ENCODE measurements at places on chromosomes 3 and 15.

- DNase-seq = no peak
These were observed 11.4 kb downstream of the GPR87 start for GRCh38 chr3:151305060-151305774.

- DNase-seq = no peak
These were observed 35.4 kb upstream of the TMEM158 start for GRCh38 chr3:45261333-45262110.

DNA sequence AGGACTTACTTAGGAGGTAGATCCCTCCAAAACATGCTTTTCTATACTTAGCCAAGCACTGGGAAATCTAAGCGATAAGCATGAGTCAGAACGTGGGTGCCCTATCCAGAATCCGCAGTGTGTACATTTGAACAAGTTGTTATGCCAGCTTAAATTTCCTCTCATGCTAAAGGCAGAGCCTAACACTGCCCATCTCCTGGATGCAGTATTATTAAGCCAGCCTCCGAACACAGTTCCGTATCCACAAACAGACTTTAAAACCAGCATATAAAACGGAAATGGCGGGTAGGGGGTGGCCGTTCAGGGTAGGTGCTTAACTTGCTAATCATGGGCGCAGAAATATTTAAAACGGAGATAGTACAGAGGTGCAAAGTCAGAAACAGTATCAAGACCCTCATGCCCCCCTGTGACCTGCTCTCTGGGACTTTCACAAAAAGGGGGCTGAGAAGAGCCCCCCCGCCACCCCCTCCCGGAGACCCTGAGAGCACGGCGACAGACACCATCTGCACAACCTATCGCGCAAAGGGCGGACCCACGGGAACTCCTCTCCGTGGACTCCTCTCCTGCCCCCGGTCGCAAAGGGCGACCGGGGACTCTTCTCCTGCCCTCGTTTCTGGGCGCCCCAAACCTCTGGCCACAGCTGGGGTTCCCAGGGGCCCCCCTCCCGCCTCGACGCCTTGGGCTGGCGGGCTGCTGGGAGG is 889 bp upstream of the LRRIQ4 start:
- no peak for DNase-seq

DNA sequence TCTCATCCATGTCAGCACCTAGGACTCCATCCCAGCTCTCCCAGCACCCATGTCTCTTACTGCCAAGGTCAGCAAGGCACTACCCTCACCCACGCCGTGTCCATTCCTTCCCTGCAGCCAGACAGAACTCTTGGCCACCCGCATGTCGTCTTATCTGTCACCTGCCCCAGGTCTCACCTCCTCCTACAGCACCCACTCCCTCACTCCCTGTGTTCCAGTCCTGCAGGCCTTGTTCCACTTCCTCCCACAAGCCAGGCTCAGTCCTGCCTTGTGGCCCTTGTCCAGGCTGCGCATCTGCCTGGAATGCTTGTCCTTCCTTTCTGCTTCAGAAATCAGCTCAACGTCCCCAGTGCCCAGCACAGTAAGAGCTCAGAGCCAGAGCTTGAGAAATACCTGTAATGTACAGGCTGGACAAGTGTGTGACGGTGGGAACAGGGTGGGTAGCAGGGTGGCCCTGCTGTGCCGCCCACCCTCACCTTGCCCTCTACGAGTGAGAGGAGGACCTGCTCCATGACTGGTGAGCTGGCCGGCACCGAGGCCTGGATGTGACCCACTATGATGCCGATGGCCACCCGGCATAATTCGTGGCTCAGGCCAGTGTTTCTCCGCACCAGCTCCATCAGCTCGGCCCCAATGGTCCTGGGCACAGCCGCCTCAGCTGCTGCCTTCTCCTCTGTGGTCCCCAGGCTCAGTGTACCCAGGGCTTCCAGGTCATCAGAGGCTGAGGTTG is 4.7 kb downstream of the NCKIPSD start:
- DNase-seq = no peak

DNA sequence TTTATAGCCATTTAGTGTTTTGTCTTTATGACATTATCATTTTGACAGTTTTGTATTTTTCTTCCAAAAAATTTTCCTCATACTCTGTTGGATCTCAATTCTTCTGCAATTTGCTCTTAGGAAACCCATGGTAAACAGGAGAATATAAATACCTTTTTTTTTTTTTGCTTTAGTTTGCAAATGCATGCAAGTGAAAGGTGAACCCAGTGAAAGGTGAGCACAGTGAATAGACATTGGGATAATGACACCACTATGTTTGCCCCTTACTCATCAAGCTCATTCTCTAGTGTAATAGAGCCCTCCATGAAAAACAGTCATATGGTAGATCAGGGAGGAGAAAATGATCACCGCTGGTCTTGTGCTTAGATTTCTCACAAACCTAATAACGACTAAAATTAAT is 59.0 kb upstream of the TRPC1 start:
- DNase-seq = no peak

DNA sequence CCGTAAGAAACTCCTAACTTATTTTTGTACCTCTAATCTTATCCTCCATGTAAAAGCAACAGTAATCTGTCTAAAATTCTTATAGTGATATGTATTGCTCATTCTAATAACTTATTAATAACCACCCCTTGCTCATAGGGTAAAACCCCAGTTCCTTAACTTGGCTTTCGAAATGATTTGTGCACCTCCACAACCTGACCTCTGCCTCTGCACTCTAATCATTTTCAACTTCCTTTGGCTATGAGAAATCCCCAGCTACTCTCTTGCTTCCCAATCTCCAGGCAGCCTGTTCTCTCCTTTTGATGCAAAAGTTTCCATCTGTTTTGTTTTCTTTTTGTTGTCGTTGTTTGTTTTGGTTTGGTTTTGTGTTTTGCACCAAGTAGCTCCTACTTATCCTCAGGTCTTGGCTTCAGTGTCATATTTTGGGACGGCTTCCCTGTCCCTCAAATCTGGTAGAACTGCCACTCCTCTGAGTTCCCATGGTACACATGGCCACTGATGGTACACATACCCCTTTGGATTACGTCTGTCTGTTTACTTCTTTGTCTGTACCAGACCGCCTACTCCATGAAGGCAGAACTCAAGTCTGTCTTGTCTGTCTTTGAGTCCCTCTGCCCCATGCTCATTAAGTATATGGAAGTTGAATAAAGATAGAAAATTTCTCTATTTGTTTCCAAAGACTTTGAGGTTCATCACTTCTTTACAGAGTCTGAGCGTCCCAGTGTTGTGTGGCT is 105.6 kb upstream of the TGFBR2 start:
- no peak for DNase-seq

DNA sequence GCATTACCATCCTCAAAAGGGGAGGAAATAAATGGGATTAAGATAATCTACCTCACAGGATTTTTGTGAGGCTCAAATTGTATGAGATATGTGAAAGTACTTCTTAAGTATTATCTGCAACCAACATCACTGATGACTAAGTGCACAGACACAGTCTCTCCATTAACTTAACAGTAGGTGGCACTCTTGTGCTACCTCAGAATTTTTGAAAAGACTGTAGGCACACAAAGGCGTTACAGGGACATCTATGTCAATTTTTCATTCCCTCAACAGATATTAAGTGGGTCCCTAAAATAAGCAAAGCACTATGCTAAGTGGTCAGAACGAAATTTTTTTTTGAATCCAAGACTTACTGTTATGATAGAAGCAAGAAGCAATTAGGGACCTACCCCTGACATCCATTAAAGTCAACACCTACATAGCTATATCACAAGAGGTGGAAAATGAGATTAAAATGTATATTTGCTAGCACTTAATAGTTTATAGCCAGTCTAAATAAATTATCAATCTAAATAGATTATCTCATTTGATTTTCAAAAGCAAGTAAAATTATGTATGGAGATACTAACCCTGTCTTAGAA is 52.9 kb downstream of the RYK start:
- peak; percentile 3 for DNase-seq
